Adipocyte (in vitro differentiated cells): ENCODE measurements at places on chromosomes 4 and X.
A peak's percentile ranks its signal among the peaks of the same experiment; 100 is the strongest.

DNA sequence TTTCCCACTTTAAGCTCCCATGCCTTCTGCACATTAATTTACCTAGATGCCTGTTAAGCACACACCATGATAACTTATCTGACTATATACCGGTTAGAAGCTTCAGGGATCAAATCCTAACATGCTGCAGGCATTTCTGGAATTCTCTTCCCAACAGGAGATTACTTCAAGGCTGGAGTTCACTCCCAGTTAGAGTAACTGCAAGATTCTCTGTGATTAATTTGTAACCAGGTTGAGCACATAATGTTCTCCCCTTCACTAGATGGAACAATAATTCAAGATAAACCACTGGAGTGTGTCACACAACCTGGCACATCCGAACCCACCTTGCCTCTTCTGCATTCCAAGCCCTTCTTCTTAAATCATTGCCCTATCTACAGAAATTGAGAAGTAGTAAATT, 11.8 kb upstream of the UGT2A3 start:
- DNase-seq: no peak

DNA sequence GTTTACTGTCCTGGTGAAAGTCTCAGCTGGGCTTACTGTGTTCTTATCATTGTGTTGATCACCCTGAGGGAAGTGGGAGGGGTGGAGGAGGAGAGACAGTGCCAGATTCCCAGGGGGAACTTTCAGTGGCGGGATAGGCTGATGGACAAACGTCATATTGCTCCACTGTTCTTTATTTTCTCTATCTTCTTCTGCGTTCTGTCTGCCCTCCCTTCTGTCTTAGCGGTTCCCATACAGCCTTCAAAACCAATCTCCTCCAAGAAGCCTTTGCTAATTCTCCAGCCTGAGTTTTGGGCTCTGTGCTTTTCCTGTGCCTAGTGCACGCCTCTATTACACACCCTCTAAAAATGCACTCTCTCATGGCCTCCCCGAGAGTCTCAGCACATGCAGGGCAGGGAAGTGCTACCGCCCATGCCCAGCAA, 448.7 kb upstream of the FAT1 start:
- no peak for DNase-seq

- DNase-seq: peak; percentile 37
These were observed 644.6 kb downstream of the IL1RAPL1 start for GRCh38 chrX:29231800-29232199.

DNA sequence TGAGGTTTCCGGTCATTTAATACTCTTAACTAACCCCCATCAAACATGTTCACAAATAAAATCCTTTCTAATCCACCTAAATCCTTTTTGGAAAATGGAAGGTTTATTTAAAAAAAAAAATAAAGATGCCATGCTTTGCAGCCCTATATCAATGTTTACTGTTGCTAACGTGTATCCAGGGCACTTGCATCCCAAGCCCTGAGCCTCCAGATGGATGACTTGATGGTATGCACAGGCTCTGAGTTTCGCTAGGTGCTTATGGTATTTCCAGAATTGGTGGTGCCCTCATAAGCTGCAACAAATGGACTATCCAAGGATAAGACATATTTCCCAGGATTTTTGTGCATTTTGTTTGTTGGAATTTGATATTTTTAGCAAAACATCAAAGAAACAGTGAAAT, 257.7 kb downstream of the PRDM5 start:
- no peak for DNase-seq

DNA sequence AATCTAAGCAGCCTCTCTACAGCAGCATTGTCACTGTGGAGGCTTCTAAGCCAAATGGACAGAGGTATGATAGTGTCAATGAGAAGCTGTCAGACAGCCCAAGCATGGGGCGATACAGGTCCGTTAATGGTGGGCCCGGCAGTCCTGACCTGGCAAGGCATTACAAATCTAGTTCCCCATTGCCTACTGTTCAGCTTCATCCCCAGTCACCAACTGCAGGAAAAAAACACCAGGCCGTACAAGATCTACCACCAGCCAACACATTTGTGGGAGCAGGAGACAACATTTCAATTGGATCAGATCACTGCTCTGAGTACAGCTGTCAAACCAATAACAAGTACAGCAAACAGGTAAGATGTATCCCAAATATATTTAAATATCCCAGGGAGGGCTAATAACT, 4.1 kb downstream of the PCDH7 start:
- no peak for DNase-seq

GRCh38 chr4:89031272-89031671, 25.7 kb downstream of the FAM13A start:
- DNase-seq: no peak

- no peak for DNase-seq
These were observed 61.6 kb upstream of the SPP1 start for GRCh38 chr4:87913896-87914295.

- DNase-seq: no peak
These were observed 13.8 kb upstream of the TXLNG start for GRCh38 chrX:16772460-16772859.

- no peak for DNase-seq
These were observed 455.4 kb upstream of the ADGRL3 start for GRCh38 chr4:60744767-60745166.

- peak; percentile 85 for DNase-seq
These were observed at the start of gene STBD1 for GRCh38 chr4:76305971-76306881. STBD1 (plus strand) TSS chr4:76306733; CDS start chr4:76306770, 37 bp downstream.

GRCh38 chr4:76987153-76987591, 37.6 kb downstream of the SEPTIN11 start:
- peak; percentile 97 for DNase-seq

DNA sequence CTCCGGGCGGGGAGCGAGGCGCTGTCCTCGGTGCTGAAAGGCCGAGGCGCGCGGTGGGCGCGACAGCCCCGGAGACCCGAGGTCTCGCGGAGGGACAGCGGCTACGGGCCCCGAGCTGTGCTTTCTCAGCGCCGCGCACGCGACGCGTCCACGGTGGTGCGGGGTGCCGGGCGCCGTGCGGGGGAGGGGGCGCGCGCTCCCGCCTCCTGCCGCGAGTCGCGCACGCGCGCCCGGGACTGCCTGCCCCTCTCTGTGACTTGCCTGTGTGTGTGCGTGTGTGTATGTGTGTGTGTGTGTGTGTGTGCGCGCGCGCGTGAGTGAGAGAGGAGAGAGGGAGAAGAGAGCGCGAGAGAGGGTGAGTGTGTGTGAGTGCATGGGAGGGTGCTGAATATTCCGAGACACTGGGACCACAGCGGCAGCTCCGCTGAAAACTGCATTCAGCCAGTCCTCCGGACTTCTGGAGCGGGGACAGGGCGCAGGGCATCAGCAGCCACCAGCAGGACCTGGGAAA, at the start of gene GRIA2:
Gene GRIA2 (plus strand): TSS at position 358 of the 511 bp plus-strand sequence. CDS start 315 bp downstream, outside the sequence.
- DNase-seq: peak; percentile 78

DNA sequence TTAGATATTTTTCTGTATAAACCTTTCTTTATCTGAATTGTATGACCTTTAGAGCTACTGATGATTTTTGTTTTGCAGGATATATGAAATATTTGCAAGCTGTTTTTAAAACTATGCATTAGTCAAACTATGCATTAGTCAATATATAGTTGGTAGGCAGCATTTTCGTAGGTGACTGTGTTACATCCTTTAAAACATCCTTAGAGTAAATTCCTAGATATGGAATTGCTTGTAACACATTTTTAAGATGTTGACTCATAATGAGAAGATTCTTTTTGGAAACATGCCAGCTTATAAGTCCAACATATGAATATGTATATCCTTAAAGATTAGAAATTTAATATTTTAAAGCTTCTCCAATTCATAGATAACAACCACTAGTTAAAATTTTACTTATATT, 1768.5 kb downstream of the PCDH7 start:
- peak; percentile 20 for DNase-seq

GRCh38 chr4:10108818-10109783, 7.5 kb downstream of the WDR1 start:
- DNase-seq: no peak

- no peak for DNase-seq
These were observed 205.9 kb downstream of the AASDH start for GRCh38 chr4:56181140-56181953.

DNA sequence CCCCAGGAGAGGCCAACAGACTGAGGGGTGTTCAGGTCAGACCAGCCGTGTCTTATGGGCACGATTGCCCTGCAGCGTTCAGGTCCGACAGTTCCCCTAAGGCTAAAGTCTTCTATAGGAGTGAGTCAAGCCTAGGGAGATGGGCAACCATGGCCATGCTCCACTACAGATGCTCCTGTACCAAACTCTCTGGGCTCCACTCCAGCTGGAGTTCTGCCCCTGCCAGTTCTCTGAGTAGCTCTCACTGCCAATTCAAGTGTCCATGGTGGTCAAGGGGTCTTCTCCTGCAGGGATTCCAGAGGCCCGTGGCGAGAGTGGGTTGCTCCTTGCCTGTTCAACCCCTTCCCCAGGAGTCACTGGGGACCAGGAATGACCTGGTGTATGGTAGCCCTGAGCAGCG, 38.2 kb downstream of the BEX3 start:
- DNase-seq: no peak

GRCh38 chr4:169059306-169060211, 49.5 kb upstream of the CBR4 start:
- peak; percentile 29 for DNase-seq

DNA sequence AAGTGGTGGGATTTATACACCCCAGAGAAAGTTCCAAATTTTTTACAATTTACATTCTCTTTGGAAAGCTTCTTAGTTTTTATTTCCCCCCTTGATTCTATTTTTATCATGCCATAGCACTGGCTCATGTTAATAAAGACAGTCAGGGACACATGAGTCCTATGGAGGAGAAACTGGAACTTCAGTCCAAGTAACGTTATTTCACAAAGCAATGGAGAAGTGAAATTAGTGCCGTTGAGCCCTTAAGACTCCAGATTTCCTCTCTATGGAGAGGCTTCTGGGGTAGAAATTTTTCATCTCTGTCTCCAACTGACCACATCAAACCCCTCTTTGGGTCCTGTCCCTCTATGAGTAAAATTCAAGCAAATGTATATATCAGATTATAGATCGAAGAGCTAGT, 12.8 kb upstream of the TASL start:
- no peak for DNase-seq

GRCh38 chrX:83422836-83423235, 85.3 kb upstream of the POU3F4 start:
- DNase-seq: no peak
